Left lung (tissue), 14 donors: ENCODE measurements at places on chromosomes 16 and 17.

- DNase-seq = peak; percentile 50
Observed at GRCh38 chr16:2904922-2905240, 6.8 kb upstream of the FLYWCH1 start.

DNA sequence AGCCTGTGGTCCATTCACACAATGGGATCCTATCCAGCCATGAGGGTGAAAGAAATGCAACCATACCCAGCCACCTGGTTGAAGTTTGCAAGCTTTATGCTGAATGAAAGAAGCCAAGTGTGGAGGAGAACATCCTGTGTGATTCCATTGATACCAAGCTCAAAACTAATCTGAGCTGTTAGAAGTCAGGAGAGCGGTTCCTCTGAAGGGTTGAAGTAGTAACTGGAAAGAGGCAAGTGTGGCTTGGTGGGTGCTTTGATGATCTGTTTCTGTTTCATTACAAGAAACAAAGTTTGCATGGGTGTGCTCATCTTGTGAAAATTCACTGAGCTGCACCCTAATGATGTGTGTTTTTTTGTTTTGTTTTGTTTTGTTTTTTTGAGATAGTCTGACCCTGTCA, 99.4 kb downstream of the SALL1 start:
- DNase-seq = no peak

DNA sequence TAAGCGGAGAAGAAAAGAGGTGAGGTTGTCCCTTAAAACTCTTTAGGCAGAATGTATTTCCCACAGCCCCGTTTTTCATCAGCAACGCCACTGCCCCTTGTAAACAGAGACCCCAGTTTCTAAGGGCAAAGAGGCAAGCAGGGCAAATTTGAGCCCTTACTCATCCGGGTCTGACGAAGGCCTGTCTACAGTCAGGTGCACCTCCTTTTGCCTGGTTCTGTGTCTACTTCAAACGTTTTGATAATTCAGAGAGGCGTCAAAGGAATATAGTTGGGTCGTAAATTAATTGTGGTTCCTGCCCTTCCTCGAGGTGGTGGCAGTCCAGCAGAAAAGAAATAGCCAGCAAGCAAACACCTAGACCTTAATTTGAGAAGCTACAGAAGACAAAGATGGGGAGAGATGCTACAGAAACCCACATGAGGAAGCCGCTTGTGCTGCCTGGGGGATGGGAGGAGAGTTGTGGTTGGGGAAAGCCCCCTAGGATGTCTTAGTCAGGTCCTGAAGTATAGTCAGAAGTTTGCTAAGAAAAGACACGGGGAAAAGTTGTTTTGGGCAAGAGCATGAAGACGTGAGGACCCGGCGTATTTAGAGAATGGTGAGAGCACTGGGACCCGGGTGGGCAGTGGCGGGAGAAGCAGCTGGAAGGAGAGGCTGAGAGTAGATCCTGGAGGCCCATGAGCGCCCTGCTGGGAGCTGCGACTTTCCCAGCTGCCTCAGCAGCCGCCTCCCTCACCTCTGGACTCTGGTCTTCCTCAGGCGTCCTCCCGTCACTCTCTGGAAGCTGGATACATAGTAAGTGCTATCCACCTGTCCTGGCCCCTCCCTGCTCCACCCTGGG, 2.4 kb downstream of the FBRS start:
- DNase-seq = no peak

DNA sequence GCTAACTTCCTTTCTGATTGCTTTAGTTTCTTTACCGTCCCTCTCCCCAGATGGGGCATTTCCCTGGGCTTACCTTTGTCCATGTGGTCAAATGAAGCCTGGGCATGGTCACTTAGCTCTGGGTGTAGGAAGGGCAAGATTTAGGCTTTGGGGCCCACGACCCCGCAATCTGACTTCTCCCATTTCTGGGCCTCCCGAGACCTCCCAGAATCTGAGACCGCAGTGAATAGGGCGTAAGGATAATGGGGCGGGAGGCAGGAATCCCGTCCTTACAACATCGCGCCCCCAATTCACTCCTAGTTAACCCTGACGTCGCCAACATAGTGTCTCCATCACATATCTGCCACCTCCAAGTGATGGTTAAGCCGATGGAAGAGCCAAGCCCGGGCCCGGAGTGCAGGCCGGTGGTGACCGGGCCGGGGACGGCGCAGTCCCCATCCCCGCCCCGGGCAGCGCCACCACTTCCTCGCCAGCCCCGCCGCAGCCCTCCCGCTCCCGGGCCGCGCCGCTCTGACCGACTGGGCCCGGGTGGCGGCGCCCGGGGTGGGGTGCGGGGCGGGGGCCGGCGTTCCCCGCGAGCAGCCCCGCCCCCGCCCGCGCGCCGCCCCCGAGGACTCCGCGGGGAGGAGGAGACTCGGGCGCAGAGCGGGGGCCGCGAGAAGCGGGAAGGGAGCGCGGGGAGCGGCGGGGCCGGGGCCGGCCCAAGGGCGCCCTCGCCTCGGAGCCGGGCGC, at the start of gene RHBDL3:
RHBDL3 (plus strand) TSS at position 641 of the 732 bp plus-strand sequence. CDS start 358 bp downstream, outside the sequence.
- DNase-seq = no peak

- DNase-seq = no peak
Observed at GRCh38 chr17:62673614-62674362, 46.3 kb downstream of the MRC2 start.

DNA sequence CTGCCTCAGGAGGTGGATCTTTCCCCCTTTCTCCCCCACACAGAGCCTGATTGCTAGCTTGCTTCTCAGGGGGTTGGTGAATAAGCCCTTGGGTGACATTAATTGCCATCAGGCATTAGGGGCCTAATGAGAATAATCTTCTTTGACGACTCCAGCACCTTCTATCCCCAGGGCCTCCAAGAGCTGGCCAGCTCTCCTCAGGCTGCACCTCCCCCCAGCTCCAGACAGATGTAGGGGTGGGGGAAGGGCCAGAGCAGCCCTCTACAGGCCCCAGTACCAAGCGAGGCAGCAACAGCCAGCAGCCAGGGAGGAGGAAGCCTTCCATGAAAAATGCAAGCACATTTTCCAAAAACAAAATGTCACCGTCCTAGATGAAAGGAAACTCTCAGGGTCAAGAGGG, 1.4 kb upstream of the TMEM132E start:
- no peak for DNase-seq
